ENCODE measurements at places on chromosomes 1 and 21.

DNA sequence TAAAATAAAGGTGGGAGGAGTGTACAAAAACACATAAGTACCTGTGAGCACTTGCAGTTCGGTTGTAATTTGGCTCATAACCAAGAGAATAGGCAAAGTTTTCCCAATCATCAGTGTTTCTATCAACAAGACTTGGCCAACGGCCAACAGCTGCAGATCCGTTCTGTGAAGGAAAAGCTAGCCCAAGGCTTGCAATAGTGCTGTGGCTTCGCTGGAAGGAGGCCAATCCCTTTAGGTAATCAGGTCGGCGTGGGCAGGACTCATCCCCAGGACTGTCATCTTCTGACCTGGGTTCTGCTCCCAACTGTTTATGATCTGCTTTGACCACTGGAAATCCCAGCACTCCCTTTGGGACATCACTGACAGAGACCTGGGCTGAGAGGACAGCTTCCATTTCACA, 107.8 kb downstream of the LYST start:
- DNase-seq, result no peak

- DNase-seq, result no peak
These were observed 6.3 kb downstream of the OR14I1 start for GRCh38 chr1:248696261-248696660.

DNA sequence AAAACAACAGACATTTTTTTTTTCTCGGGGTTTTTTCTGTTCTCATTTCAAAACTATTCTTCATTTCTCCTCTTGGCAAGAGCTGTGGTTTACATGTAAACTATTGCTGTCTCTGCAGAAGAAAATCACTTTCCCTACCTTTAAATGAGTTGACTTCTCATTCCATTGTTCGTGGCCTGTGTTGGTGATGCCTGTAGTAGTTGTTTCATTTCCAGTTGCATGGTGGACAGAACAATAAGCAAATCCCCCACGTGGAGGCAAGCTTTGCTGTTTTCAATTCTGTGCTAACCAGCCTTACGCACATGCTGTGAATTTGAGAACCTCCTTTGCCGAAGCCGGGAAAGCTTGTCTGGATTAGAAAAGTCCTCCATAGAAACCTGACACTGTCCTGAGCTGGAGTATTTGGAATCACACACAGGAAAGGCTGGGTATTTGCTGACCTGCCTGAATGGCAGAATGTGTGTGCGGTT, 26.2 kb upstream of the MAP3K7CL start:
- no peak for DNase-seq

DNA sequence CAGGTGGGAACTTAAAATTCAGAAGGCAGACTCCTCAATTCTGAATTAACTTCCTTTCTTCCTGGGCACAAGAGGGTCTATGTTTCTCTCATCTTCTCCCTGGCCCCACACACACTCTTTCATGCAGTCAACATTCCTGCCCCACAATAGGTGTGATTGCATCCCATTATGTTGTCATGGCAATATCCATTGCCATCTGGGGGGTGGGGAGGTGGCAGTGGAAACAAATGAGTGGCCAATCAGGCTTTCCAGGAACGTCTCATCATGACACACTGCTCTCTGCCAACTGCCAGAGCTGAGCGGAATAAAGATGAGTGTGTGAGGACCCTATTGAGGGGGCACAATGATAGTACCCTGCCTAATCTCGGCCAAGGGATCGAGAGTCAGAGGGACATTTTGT, 80.4 kb downstream of the KCND3 start:
- DNase-seq, result no peak

GRCh38 chr21:36732217-36732616, 33.3 kb downstream of the SIM2 start:
- no peak for DNase-seq

GRCh38 chr1:247322442-247322841, 9.2 kb downstream of the ZNF496 start:
- no peak for DNase-seq

GRCh38 chr1:216785737-216786136, 62.5 kb upstream of the ESRRG start:
- no peak for DNase-seq

- DNase-seq, result no peak
These were observed 6.5 kb upstream of the CELA2B start for GRCh38 chr1:15469361-15469760.

DNA sequence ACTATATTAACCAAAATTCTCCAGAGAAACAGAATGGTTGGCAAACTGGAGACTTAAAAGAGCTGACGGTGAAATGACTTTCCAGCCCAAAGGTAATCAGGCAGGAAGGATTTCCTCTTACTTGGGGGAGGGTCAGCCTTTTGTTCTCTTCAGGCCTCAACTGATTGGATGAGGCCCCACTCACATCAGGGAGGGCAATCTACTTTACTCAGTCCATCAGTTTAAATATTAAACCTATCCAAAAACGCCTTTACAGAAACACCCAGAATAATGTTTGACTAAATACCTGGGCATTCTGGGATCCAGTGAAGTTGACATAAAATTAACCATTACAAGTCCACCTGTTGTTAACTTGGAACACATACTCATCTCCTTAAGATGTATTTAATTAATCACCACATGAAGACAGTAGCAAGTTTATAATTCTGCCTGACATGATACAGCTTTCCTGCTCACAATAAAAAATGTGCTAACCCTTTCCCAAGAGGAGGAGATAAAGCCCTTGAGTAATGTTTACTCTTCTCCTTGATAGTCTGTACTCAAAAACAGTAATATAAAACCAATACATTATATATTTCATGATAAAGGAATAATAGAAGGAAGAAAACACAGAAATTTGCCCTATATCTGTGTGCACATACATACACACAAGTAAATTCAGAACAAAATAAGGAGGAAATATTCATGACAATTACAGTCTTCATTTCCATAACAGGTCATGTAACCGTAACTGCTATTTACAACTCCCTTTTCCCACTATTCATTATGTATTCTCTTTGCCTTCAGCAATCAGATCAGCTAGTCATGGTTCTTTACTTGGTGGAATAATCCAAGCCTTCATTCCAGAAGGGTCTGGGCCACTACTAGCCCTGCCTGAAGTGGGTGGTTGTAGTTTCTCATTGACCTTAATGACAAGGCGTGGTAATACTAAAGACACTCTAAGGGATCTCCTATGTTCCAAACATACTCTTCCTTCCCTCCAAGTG, 107.5 kb upstream of the RUNX1 start:
- no peak for DNase-seq

DNA sequence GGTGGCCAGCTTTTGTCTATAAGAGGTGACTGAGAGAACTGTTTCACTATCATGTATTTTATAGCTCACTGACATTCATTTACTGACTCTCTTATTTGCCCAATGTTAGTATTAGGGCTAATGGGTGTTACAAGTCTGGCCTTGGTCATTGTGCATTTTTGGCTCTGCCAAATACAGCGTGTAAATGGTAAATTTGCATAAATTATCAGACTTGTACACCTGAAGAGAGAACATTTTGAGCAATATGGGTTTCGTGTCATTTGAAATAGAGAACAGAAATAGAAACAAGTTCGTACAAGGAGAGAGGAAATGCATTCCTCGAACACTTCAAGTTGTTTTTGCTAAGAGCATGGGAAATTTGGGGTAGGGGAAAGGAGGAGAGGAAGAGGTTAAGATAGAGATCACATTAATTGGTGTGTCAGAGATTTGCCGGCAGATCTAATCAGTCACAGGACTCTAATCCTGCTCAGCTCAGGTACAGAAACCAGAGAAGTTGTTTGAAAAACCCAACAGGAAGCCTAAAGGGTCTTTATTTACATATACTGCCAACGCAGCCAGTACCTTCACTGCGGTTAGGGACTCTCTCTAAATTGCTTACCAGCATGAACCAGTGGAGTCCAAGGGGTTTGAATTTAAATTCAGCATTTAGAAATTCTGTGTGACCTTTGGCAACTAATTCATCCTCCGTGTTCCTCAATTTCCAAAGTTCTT, 261.5 kb downstream of the GPATCH2 start:
- DNase-seq, result no peak

GRCh38 chr1:222358100-222358499, 189.8 kb downstream of the HHIPL2 start:
- no peak for DNase-seq

DNA sequence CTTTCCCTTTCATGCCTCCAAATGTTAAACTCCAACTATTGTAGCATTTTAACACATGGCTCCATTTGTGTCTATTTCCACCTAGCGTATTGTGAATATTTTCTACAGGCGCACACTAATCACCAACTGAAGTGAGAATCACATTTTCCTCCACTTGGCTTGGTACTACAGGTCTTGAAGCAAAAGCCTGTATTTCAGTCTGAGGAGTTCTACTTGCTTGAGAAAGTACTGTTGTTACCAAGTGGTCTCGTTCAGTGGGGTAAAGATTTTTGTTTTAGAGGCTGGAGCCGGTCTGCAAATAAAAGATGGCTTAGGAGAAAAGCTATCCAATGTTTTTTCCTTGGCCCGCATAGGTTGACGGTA, 550 bp upstream of the PTBP2 start:
- DNase-seq, result no peak

DNA sequence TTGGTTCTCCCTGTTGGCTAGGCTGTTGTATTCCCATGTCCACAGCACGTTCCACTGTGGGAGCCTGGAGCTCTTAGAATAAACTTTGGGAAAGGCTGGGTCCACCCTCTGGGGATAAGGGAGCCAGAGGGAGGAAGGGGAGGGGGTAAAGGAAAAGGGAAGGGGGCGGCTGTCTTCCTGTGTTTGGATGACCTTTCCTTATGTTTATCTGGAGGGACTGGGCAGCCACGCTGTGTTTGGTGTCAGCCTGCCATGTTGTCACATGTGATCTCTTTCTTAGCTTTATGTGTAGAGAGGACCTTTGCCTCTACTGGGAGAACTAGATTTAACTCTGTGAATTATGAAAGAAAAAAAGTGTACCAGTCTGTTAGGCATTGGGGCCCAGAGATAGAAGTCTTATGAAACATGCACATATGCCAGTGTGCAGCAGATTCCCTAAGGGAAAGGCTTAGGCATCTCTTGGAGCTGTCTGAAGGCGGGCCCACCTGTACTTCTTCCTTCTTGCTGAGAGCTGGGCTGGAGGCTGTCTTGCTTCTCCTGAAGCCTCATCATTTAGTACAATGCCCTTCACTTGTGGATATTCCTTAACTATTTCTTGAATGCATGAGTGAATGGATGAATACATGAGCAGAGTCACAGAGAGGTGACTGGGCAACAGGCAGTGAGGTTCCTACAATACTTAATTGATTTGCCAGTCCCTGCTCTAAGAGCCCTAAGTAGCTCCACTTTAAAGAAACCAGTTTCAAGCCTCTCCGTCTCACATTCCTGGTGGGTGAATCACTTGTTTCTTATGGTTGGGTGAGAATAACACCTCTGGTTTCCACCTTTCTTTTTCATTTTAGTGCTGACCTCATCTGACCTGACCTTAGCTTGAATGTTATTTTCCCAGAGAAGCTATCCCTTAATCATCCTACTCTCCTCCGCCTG, 62.5 kb upstream of the ARHGAP29 start:
- DNase-seq, result no peak

- DNase-seq, result no peak
These were observed 6.4 kb upstream of the MCOLN3 start for GRCh38 chr1:85054664-85055063.

DNA sequence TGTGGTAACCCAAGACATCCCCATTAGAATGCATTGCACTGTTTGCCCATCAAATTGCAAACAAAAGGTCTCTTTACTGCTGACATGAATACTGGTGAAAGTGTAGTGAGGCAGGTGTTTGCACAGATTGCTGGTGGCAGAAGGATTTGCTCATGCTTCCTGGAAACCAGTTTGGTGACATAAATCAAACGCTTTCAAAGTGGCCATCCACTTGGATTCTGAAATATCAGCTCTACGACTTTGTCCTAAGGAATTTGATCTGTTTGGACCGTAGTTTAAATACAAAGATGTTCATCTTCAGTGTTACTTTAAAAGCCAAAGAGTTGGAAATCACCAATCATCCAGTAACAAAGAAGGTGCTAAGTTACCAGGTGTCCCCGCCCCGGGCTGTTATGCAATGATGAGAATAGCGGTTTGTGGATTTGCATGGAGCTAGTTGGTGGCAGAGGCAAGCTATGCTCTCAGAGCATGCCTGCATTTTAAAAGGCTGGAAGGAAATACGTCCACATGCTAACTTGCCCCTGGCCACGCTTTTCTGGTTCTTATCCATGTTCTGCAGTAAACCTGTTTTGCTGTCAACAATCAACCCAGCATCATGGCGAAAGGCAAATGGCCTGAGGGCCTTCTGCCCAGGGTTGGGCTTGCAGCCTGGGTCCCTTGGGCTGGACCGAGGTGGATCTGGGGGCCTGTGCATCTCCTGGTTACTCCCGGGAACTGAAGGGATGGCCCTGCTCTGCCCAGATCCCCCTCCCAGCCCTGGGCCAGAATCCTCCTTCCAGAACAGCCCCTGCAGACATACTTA, 49.2 kb downstream of the UMODL1 start:
- DNase-seq, result no peak

DNA sequence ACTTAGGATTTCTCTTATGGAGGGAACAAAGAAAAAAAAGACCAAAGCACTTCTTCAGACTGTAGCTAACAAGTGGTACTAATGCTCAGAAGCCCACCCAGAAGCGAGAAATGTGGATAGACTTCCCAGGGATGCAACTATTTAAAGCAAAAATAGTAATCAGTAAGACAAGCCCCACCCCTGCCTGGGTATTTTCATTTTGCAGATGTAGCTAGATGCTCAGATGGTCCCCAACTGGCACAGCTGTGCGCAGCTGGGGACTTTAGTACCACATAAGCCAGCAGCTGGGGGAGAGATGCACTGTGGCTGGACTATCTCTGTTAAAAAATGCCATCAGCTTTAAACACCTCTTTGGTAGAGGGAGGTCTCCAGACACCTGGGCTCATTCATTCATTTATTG, 77.8 kb upstream of the SPAG17 start:
- DNase-seq, result no peak

DNA sequence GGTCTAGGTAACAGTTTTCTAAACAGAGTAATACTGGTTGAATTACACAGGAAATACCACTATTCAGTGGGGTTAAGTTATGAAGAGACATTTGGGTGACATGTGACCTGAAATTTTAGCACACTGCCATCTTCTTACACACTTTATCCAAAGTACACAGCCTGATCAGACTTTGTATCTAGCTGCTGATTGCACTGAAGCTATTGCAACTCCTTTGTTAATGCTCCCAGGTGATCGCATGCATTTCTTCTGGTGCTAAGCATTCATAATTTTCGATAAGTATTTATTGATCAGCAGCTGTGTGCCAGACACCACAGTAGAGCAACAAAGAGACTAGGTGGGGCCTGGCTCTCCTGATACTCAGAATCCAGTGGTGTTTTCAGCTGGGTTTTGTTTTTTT, 52.4 kb downstream of the AK4 start:
- no peak for DNase-seq

DNA sequence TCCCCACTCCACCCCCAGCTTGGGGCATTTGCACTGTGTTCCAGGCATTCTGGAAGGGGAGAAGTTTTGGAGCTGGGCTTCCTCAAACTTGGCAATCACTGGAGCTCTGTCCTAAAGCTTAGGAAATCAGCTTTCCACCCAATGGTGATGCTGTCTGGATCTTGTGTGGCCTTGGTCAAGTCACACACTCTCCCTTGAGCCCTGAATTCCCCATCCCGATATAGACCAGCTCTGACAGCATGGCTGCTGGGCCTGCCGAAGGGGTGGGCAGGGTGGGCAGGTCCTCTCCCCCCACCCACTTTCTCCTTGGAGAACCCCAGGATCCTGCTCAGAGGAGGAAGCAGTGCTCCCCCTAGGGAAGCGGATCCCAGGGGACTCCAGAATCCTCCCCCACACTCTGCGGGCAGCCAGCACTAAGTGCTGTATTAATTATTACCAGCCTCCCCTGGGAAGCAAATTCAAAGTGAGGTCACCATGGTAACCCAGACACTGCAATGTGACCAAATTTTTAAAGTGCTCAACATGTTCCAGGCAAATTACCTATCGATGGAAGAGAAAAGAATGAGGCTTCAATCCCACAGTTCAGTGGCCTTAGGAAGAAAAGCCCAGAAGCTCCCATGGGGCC, 21.3 kb upstream of the LDLRAP1 start:
- DNase-seq, result no peak

Data from activated T-helper 1 cell treated with Interleukin-2 at 50 U/mL for 16 hours (primary cell).